ENCODE measurements at places on chromosomes 3 and 15.

DNA sequence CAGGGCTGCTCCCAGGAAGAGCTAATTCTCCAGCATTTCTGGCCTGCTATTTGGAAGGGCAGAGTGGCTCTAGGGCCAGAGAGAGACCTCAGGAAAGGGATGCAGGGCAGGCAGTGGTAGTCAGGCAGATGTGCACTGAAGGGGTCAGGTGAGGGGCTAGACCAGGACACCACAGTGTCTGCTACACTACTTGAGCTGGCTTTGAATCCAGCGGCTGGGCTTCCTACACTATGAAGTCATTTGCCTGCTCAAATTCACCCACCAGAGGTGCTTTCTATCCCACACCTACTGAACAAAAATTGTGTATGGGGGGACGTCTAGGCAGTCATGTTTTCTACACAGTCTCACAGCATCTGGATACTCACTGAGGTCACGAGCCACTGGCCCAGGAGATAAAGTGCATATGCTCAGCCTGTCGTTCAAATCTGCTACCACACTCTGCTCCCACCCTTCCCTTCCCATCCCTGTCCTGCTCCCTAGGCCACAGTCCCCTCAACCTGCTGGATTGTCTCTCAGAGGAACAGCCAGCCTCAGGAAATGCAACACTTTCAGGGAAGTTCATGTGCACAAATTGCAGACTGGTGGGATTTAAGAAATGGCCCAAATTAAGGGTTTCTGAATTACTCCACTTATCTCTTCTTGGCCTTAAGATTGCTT lies 49.9 kb upstream of the SLC6A11 start:
- no peak for DNase-seq

DNA sequence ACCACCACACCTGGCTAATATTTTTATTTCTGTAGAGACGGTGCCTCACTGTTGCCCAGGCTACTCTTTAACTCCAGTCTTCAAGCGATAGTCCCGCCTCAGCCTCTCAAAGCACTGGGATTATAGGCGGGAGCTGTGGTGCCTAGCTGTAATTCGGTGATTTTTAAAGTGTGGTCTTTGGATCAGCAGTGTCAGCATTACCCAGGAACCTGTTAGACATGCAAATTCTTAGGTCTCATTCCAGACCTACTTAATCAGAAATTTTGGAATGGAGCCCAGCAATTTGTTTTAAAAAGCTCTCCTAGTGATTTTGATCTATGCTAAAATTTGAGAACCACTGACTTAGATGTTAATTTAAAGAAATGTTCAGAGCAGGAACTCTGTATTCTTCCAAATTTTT lies 51.9 kb downstream of the GOLM2 start:
- DNase-seq: no peak

DNA sequence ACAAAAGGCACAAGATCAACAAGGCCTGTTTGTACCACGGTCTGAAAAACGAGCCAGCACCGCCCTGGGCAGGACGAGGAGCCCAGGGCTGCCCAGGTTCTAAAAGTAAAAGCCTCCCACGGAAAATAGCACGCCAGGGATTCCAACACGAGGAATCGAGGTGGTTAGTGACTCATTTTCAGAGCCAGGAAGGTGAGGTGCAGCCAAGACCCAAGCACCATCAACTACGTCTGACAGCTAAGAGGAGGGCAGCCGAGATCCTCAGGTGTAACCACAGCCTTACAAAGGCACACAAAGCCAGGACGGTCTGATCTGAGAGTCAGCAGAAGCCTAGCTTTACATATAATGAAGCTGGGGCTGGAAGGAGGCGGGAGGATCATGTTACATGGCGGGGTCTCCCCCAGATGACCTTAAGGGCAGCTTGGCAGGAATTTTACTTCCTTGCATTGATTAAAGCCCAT lies 52.5 kb downstream of the ATP10A start:
- DNase-seq: no peak

DNA sequence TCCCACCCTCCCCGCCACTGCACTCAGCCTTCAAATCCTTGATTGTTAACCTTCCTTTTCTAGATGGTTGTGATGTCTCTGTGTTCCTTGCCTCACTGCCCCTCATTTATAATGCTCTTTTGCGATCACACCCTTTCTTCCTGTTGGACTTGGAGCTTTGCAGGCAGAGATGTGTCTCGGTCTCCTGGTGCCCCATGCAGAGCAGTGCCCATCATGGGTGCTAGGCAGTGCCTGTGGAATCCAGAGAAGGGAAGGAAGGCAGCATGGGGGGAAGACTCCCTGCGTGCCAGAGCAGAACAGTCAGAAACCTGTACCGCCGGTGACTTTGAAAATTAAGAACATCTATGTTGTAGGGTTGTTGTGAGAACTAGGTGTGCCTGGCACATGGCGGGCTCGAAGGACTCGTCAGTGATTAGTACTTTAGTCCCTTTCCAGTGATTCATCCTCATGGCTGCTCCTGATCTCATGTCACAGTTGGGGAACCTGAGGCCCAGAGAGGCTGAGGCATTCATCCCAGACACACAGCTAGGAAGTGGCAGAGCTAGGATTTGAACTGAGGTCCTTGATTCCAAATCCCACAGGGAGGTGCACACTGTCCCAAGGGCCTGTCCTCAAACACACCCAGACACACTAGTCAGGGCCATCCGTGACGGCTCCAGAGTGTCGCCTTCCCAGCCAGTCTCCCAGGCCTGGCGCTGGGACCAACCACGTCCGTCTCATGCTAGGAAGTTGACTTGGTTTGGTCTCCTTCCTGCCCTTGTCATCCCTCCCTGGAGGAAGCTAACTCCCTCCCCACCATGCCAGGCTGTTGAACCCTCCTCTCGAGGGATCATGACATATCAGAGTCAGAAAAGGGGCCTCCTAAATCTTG lies 58.3 kb downstream of the SMAD6 start:
- DNase-seq: no peak

DNA sequence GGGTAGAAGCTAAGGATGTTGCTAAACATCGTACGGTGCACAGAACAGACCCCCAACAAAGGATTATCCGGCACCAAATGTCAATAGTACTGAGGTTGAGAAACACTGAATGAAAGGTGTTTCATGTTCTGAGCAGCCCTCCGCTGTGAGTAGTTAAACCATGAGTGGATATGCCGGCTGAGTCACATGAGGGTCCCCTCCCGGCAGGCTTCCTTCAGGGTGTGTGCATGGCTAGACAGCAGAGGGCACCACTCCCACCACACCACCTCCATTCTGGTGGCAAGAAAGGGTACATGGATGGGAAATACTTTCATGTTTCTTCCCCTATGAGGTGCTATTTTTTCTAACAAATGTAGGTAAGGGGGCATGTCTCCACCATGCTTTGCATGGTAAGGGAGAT lies 128.3 kb upstream of the SEMA6D start:
- DNase-seq: no peak

- no peak for DNase-seq
Measured at GRCh38 chr3:13647298-13648059, 98.6 kb downstream of the FBLN2 start.

GRCh38 chr3:179450901-179451264 lies 387 bp downstream of the GNB4 start:
- no peak for DNase-seq
